ENCODE measurements at places on chromosomes 4 and X.

DNA sequence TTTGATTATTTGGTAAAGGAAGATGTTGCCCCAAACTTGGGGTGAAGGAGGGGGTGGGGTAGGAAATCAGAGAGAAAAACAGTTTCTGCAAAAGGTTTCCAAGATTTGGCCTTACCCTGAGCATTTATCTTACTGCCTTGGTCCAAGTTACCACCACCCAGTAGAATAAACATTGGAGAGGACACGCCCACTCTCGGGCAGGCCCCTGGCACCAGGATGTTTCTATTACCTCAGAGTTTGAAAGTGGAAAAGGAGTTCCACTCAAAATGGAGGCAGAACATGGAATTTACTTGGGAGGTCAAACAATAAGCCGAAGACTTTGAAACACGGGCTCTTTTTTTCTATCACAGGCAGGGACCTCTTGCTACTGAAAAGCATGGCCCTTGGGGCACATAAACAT, 113.7 kb downstream of the CHRNA9 start:
- no peak for DNase-seq

- no peak for DNase-seq
These were observed 11.5 kb upstream of the GPM6B start for GRCh38 chrX:13828392-13828791.

GRCh38 chr4:84879651-84880200, 86.8 kb downstream of the WDFY3 start:
- DNase-seq: no peak

DNA sequence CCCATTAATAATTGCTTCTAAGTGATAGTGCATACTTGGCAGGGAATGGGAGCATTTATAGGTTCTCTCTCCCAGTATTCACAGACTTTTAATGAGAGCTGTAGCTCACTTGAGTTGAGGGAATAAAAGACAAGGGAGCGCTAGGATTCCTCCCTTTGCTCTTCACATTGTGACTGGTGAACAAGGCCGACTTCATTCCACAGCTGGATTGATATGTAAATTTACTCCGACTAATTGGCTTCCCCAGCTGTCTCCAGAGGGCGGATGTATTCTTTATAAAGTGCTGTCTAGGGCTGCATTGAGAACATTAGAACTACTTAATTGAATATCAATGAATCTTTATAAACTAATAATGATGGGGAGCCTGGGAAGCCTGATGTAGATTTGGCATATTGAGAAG, 63.4 kb downstream of the GPR50 start:
- no peak for DNase-seq

- DNase-seq: no peak
These were observed 511 bp upstream of the NKX6-1 start for GRCh38 chr4:84499624-84499982.

DNA sequence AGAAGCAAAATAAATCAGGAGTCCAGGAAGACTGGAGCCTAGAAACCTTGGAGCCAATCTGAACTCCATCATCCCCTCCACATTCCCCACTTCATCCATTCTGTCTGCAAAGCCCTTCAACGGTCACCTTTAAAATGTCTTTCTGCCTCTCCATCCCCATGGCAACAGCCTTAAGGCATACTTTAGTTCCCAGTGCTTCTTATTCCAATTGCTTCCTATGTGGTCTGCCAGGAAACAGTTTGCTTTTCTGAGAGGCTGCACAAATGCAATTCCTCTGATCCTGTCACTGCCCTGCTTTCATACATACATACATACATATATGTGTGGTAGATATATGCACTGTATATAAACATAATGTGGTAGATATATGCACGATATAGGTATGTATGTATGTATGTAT, 786 bp upstream of the MAGEH1 start:
- DNase-seq: no peak

- no peak for DNase-seq
These were observed 49.7 kb downstream of the HMGB2 start for GRCh38 chr4:173284463-173284862.

DNA sequence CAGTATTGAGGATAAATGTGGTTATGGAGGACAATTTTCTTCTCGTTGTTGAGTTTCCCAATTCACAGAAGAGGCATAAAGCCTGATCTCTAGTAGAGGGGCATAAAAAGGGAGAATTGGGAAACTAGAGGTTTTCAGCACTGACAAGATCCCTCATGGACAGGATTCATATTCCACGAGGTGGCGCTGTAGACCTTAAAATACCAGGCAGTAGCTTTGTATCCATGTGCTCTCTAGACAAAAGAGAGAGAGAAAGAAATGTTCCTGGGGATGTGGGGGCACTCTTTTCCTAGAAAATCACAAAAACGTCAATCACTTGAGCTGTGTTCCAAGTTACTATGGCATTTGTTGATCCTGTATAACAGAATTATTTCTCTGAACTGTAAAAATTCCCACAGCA, 128.3 kb downstream of the MAGEE1 start:
- peak; percentile 23 for DNase-seq

DNA sequence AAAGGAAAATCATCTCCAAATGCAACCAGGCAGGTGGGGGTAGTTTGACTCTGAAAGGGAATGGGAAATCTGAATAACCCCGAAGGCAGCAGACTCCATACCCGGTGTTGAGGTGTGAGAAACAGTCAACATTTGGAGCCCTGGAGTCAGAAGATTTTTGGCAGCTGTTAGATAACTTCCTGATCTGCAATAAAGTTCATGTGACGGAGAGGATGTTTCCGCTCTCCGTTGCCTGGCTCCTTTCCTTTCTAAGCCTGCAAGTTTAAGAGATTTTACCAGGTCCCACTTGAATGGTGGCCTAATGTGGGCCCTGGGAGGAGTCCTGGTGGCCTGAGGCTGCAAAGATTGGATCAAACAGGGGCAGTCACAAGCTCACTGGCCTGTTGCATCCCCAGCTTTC, 27.7 kb downstream of the HAND2 start:
- no peak for DNase-seq

GRCh38 chr4:138392751-138393308, 150.7 kb upstream of the SLC7A11 start:
- no peak for DNase-seq

GRCh38 chrX:16851421-16851820, 18.7 kb downstream of the RBBP7 start:
- DNase-seq: no peak

- DNase-seq: no peak
These were observed 54.5 kb upstream of the UGT2B15 start for GRCh38 chr4:68724922-68725321.
